ENCODE measurements at places on chromosomes 6 and 20.

DNA sequence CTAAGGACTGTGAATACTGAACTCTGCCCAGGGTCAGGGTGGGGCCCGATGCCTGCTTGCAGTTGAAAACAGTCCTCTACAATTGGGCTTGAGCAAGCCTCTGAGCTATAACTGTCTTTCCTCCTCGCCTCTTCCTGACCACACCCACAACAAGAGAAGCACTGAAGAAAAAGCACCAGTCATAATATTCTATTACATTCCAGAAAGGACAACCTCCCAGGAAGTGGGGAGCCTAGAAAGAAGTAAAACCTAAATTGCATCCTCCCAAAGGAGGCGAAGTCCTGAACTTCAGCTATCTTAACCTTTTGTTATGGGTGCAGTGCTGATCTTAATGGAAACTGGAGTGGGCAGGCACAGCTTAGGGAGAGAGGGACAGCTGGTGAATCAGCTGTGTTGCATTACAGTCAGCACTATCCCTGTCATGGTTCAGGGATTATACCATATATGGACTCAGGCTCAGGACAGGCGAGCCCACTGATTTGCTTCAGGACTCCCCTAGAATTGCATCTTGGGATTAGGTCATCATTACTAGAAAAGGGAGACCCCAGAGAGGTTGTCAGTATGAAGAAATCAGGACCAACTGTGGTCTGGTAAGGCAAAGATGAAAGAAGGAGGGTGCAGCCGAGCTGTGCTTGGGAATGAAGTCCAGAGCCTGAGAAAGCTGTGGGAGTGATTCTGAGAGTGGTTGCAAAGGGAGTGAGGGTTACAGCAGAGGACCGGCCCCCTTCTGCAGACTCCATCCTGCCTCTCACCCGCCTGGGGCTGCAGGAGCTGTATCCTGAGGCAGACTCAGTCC, 18.3 kb upstream of the TRAM2 start:
- no peak for DNase-seq

GRCh38 chr6:31691078-31691463, 10.2 kb upstream of the LY6G5C start:
- no peak for DNase-seq

DNA sequence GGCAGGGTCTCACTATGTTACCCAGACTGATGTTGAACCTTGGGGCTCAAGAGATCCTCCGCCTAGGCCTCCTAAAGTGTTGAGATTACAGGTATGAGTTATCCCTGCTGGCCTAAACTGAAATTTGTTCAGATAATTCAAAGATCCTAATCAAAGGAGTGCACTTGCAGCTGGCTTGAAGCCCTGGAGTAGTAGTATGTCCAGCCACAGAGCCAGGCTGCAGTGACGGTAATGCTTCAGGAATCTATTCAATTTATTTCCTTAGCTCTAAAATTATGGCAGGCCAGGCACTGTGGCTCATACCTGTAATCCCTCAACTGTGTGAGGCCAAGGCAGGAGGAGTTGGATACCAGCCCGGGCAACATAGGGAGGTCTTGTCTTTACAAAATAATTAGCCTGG, 1.4 kb upstream of the DDX43 start:
- no peak for DNase-seq

GRCh38 chr6:136323431-136324112, 33.9 kb upstream of the BCLAF1 start:
- no peak for DNase-seq

GRCh38 chr20:12044969-12045368, 127.3 kb downstream of the BTBD3 start:
- DNase-seq = no peak

- no peak for DNase-seq
Observed at GRCh38 chr20:12970372-12970821, 38.4 kb upstream of the SPTLC3 start.

- no peak for DNase-seq
Observed at GRCh38 chr6:109096208-109096607, 901 bp downstream of the CEP57L1 start.
